Activated T-cell treated with anti-CD3 and anti-CD28 coated beads, Interleukin-2, amount 50 U/mL, for 4 hours (primary cell): ENCODE measurements at places on chromosomes 11 and 22.

- no peak for DNase-seq
These were observed 17.9 kb upstream of the HTR3A start for GRCh38 chr11:113956986-113957385.

DNA sequence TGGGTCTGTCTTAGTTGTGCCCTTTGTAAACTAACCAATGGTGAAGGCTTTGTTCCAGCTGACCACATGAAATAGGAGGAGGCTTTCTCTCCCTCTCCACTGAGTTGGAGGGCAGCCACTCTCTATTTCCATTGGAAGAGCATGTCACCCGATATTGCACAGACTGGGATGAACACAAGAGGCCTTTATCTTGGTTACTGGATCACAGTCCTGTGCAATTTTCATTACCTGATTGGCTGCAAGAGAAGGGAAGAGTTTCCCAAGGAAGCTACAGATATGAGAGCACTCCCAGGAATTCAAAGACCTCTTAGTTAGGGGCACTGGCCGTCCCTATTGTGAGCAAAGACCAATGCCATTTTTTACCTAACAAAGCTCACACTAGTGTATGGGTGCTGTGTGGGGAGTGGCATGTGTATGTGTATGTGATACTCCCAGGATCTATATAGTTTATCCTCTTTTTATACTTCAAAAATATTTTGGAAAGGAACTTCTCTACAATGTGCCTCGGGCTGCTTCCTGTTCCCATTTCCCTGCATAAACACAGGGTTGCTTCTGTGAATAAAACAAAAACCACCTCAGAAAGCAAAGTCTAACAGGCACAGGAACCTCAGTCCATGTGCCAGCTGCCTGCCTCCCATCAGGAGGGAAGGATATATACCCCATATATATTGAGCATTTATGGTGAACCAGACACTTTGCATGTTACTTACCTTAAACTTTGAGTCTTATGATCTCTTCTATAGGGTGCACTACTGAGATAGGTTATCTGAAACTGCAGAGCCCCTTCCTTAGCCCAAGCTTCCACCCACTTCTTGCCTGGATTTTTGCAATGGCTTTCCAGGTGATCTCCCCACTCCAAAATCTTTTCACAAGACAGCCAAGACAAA, 126.5 kb downstream of the RASSF10 start:
- DNase-seq = no peak

GRCh38 chr11:42890773-42891172, 421.0 kb upstream of the API5 start:
- DNase-seq = no peak

GRCh38 chr11:18392434-18393321, 1.7 kb upstream of the LDHA start:
- DNase-seq = no peak

DNA sequence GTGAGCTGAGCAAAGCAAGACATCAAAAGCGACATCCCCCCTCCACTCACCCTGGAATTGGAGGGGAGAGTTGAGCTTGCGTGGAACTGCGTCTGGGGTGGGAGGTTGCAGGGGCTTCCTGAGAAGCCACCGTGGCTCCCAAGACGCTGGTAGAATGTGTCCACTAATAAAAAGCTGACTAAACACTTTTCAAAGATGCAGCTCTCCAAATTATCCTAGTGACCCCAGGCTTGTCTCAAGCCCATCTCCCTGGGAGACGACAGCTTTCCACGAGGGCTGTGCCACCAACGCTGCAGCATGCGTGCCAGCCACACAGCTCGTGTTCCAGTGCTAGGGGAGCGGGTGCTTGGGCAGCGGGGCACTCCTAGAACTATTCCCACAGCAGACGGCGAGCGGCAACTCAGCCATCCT, 6.3 kb upstream of the GAL start:
- DNase-seq = no peak

DNA sequence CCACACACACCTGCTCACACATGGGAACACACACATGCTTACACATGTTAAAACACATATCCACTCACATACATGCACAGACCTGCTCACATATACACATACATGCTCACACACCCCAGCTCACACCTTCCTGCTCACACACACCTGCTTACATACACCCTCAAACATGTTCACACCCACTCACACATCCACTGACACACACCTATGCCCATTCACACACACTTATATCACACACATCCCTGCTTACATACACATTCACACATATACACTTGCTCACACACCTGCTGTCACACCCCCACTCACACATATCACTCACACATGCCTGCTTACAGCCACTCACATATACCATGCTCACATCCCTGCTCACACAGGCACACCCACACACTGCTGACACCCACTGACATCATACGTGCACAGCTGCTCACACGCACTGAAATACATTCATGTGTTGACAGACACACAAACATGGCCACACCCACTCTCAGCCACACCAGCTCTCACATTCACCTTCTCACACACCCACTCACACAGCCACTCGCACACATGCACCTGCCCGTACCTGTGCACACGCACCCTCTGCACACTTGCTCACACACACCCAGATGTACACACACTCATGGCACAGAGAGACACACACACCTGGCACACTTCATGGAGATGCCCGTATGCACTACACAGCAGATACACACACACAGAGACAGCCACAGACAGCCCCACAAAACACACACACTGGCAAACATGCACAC, 5.7 kb upstream of the MYBPC3 start:
- no peak for DNase-seq

GRCh38 chr22:30414525-30415047, 11.0 kb upstream of the MTFP1 start:
- DNase-seq = no peak

GRCh38 chr11:67301951-67302516, 1.3 kb upstream of the SSH3 start:
- DNase-seq = no peak

DNA sequence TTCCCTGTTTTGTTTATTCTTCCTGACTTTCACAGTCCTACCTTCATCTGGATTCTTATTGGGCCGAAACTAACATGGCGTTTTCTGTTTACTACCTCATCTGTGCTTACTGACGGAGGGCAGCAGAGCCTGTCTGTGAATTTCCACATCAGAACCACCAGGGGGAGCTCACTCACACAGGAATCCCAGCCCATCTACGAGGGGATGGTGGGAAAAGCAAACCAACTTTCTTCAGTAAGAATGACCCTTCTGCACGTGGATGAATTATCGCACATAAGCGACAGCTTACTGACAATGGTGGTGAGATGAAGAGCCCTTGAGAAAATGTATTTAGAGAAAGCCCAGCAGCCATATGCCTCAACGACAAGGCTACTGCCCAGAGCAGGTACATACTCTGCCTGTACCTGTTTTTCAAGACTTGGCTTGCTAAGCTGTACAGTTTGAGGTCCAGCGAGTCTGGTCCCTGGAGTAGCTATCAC, 42.5 kb downstream of the LARGE2 start:
- peak; percentile 44 for DNase-seq

DNA sequence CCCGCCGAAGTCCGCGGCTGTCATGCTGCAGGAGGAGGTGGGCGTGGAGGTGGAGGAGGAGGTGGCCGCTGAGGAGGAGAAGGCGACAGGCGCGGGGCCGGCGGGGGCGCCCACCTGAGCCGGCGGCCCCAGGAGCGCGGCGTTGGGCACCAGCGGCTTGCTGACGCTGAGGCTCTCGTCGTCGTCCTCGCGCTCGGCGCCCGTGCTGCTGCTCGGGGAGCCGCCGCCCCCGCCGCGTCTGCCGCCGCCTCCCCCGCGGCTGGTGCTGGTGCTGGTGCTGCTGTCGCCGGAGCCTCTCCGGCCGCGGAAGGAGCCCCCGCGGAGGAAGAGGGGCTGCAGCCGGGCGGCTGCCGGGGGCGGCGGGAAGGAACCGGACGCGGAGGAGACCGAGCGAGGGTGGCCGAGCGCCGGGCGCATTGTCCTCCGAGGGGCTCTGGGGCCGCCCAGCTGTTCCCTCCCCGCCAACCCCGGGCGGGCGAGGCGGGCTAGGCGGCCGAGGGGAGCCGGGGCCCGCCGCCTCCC, 388 bp downstream of the TMEM121B start:
- peak; percentile 31 for DNase-seq

DNA sequence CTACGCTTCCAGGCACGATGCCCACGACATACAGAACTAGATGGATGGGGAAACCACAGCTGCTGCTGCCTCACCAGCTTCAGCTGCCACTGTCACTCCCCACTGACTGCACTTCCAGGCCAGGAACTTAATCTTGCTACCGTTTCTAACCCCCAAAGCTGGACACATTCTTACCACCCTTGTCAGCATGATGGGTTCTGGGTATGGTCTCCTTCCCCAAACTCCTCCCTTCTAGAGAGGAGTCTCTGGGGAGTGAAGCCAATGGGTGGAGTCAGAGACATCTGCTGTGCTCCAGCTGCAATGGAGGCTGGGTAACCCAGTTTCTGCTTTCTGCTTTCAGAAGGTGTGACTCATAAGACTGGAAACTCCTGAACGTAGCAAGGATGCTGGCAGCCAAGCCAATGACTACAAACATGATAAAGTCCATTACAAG, 87.0 kb upstream of the THY1 start:
- no peak for DNase-seq

DNA sequence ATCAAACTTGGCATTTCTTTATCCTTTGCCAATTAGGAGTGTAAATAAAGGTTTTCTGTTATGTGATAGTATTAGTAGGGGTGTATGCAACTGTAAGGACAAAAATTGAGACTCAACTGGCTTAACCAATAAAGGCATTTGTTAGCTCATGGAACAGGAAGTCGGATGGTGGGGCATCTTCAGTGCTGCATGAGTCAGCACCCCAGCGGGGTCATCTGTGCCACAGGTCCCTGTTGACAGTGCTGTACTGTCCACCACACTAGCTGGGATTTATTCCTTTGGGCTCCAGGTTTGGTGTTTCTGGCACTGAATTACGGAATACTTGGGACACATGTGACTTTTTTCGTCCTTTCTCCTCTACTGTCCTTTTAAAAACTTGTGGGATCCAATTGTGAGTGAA, 86.0 kb downstream of the PPP6R3 start:
- DNase-seq = no peak

- DNase-seq = peak; percentile 23
These were observed 536 bp downstream of the YWHAH start for GRCh38 chr22:31944700-31945442.

DNA sequence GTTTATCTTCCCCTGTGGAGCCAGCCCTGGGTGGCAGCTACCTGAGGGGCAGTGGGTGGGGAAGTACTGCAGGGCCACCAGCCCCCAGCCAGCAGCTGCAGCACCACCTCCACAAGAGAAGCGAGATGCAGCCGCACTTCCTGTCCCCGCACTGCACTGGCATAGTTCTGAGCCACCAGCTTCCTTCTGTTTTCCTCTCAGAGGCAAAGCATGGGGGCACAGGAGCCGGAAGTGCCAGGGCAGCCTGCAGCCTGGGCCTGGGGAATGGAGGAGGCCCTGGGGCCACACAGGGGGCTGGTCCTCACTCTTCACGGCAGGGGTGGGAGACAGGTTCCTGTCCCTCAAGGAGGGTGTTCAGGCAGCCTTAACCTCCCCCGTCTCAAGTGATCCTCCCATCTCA, 11.9 kb upstream of the SH3BP1 start:
- DNase-seq = peak; percentile 31

DNA sequence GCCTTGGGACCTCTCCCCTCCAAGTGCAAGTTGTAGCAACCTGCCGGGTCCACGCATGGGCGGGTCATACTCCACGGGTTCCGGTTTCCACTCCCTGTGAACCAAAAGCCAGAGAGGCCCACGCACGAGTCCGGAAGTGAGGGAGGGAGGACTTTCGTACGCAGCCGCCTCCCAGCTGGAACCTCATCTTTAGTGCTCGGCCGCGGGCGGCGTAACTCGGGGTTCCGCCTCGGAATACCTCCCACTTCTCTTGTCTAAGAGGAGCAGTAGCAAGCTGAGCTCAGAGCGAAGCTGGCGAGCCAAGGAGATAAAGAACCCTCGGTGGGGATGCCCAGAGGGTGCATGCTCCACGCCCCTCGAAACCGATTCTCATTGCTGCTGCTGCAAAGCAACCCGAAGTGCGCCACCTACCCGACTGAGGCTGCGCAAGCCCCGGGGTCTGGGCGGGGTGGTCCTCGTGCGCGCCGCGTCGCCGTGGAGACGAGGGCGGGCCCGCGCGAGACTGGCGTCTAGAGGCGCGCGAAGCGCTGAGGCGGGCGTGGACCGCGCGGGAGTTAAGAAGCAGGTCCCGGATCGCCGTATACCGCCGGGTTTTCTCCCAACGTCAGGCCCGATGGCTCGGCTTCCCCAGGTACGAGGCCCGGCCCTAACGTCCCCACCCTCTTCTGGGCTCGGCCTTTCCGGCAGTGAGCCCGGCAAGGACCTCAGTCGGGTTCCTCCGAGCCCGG, at the start of gene SFI1:
TSS of gene SFI1 (plus strand) at position 530 of the 728 bp plus-strand sequence. CDS start 11,749 bp downstream, outside the sequence.
- peak; percentile 94 for DNase-seq

GRCh38 chr22:36566720-36567119, 37.8 kb upstream of the EIF3D start:
- DNase-seq = no peak

DNA sequence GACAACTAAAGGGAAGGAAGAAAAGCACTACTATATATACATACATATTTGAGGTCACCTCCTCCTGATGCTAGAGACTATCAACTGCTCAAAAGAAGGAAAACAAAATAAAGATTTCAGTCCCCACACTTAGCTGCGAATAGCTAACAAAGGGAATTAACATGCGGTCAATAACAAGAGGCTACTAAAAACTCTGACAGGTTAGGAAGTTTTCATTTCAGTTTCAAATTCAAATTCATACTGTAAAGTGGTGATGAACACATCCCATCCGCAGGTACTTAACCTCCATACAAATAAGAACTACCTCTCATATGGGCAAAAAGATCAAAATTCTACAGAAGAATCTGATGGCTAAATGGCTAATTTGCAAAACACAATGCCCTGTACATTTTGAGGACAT, 2.6 kb downstream of the NAP1L4 start:
- no peak for DNase-seq

- no peak for DNase-seq
These were observed 128.4 kb downstream of the OPCML start for GRCh38 chr11:133403900-133404299.

- DNase-seq = no peak
These were observed 14.3 kb downstream of the PACSIN2 start for GRCh38 chr22:43000441-43001175.

DNA sequence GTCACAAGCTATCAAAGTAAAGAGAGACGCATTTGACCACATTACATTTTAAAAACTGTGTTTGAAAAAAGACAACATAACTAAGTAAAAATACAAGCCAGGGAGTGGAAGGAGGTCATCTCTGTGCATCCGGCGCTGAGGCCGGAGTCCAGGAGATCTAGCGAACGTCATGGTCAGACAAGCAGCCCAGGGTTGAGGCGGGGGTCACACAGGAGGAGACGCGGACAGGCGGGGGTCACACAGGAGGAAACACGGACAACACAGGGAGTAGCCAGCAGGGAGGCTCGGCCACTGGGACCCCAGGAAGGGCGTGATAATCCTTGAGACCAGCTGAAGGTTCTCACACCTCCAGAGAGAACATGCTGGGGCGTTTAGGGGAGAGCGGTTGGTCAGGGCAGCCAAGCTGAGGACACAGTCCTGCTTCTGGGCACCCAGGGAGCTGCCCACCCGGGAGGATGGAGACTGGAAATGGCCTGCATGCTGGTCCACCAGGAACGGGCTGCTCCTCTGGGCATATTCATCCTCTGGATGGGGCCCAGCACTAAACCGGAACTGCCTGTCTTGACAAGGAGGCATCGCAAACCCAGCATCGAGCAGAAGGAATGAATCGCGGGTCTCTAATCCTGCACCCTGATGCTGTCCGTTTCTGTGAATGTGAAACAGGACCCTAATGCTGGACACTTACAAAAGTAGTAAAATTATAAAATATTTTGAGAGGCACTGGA, 40.9 kb upstream of the MUC5AC start:
- DNase-seq = peak; percentile 4
